BJ (cell line): ENCODE measurements at places on chromosomes 4 and X.

DNA sequence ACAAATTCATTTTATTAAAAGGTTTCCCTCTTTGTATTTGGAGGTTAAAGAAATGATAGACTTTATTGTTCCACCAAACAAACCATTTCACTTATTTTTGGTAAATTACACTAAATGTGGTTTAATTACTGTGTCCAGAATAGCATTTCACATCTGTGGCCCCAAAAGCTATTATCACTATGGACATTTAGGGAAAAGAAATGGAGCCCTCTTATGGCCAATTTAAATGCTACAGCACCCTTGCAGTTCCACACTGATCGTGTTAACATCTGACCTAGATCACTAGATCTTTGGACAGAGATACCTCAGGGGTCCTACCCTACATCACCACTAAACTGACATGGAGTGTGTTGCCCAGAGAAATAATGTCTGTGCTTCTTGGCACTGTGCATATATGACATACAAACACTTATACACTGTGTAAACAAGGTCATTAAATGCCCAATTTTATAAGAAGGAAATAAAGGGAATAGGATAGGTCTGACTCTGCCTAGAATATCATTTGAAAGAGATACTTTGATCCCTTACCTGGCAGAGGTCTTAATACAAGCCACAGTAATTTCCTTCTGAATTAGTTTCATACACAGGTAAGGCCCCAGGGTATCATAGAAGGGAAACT lies 163.9 kb downstream of the KDR start:
- DNase-seq: no peak

DNA sequence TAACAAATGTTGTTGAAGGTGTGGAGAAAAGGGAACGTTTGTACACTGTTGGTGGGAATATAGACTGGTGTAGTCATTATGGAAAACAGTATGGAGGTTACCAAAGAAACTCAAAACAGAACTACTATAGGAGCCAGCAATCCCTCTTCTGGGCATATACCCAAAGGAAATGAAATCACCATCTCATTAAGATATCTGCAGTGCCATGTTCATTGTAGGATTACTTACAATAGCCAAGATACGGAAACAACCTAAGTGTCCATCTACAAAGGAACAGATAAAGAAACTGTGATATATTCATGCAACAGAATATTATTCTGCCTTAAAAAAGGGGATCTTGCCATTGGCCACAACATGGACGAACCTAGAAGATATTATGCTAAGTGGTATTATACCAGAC lies 22.2 kb downstream of the APBB2 start:
- DNase-seq: no peak

DNA sequence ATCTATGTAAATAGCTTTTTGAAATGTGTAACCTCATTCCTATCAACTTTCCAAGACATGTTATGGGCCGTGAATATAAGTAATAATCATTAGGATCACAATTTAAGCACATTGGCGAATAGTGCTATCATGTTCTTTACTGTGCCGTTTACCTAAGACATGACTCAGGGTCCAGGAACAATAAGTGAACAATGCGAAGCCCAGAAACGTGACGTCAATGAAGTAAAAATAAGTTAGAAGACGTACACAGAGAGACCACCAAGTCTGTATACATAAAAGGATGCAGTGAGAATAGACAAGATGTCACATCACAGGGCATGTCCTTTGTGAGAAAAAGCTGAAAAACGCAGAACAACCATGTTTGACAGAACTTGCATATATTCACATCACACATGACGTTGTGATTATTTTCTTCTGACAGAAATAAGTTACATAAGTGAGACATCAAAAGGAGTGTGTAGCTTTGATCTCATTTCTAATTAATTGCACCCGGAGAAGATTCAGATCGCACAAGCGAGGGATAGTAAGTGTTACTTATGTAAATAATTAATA lies 49.4 kb upstream of the FAT1 start:
- no peak for DNase-seq

DNA sequence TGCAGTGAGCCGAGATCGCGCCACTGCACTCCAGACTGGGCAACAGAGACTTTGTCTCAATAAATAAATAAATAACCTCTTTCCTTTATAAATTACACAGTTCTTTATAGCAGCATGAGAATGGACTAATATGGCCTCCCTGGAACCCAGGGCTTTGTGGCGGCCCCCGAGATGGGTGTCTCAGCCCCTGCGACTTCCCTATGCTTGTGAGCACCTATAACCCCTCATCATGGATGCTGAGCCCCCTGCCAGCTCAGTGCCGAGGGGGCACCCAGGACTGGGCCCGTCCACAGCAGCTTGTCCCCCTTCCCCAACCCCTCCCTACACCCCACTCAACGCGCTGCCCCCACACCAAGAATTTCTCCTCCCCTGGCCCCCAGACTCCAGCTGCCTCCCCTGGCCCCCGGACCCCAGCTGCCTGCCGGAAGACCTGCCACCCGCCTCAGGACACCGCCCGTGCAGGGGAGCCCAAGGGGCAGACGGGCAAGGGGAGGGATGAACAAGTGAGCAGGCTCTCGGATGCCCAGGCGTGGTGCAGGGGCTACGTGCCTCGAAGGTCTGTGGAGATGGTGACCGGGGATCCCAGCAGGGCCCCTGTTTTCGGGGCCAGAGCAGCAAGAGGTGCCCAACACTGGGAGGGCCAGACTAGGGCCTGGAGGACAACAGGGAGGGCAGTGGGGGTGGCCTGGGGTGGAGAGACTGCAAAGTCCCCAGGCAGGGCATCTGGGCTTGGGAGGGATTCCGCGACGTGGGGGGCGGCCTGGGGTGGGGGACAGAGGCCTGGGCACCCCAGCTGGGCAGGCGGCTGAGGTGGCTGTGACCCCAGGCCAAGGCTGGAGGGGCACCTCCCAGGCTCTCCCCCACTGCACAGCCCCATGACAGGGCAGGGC lies 74.0 kb downstream of the FAM53A start:
- DNase-seq: no peak

- no peak for DNase-seq
Observed at GRCh38 chr4:152579107-152579764, 43.3 kb upstream of the FBXW7 start.

DNA sequence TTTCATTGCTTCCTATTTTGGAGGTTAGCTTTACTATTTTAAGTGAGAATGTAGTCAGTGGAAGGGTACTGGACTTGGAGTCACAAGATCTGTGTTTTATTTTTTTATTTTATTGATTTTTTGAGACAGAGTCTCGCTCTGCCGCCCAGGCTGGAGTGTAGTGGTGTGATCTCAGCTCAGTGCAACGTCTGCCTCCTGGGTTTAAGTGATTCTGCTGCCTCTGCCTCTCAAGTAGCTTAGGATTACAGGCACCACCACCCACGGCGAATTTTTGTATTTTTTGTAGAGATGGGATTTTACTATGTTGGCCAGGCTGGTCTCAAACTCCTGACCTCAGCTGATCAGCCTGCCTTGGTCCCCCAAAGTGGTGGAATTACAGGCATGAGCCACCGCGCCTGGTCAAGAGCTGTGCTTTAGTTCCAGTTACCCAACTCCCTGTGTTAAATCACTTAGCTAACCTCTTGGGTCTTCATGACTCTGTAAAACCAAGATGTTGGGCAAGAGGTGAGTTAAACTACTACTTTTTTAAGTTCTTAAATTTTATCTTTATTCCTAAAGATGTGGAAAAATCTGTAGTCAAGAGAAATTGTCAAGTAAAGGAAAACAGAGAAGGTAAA lies 11.2 kb downstream of the USP9X start:
- DNase-seq: no peak

DNA sequence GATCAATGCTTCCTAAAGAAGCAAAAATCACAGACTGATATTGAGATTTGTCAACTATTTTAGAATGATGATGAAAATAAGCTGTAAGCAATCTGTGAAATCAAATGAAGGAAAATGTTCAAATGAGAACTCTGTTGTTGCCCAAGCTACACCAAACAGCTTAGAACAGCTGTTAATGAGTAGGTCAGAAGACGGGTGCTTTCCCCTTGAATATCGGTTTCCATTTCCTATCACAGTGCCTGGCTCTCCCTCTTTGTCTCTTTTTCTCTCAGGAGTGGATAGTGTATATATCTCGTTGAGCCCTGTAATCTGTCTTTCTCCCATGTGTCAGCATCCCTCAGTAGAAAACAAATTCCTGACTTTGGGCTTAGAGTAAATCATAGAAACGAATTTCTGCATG lies 1592.9 kb upstream of the TENM3 start:
- no peak for DNase-seq

DNA sequence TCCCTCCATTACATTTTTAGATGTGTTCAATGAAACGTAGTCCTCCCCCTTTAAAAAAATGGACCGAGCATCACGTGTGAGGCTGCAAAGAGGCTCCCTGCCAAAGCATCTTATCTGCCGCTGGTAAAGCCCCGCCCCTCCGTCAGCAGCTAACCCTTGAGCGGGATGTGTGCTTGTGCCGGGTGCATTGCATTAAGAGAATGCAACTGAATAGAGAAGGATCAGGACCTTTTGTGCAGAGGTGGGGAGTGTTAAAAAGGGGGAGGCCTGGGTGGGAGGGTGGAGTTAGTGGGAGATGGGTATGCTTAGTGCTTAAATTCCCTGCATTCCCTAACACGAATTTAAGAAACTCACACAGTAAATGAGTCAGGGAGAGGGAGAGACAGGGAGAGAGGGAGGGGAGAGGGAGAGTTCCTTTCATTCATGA lies 66.0 kb downstream of the TBL1X start:
- peak; percentile 88 for DNase-seq

DNA sequence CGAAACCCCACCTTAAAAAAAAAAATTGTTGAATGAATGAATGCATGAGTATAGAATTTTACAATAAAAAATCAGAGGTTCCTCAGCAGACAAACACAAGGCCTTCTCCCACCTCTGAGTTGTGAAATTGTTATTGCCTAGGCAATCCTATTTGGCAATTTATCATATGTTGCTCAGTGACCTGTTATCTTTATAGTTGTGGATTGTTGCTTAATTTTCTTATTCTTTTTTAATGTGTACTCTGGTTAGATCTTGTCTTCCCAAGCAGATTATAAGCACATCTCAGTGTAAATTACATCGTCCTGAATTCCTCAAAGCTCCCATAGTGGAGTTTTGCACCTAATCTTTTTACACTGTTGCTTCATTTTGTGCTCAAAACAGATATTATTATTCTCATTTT lies 71.9 kb downstream of the RBM47 start:
- DNase-seq: no peak

DNA sequence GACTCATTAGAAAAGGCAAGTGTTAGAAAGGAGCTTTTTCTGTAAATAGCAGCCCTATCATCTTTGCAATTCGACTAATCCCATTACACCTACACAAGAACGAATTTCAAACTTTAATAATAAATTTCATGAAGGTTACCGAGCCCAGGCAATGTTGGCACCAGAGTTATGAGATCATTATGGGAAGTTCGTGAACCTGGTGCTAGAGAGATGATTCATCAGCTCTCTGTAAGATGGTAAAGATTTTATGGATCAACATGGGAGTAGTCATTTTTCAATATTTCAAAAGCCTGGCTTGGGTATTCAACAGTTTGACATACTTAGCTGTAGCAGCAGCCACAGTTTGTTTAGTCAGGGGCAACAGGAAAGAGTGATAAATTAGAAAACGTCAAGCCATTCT lies 35.8 kb downstream of the AMELX start:
- DNase-seq: no peak

GRCh38 chr4:171947400-171947799 lies 134.2 kb downstream of the GALNTL6 start:
- DNase-seq: no peak
